Ecto neural progenitor cell (in vitro differentiated cells): ENCODE measurements at places on chromosomes 2 and 18.

GRCh38 chr2:122764014-122764413, 1008.6 kb downstream of the TSN start:
- DNase-seq = no peak

DNA sequence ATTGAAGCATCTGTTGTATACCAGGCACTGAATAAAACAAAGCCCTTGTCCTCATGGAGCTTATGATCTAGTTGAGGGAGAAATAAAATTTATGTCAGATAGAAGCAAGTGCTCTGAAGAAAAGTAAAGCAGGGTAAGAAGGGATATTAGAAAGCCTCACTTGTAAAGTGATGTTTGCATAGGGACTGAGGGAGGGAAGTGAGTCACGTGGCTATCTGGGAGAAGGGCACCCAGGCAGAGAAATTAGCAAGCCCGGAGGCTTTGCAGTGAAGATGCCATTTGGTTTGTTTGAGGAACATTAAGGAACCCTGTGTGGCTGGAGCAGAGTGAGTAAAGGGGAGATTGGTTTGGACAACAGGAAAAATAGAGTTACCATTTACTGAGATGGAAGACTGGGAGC, 52.1 kb downstream of the RBBP8 start:
- no peak for DNase-seq

- DNase-seq = no peak
These were observed 455.4 kb upstream of the HNMT start for GRCh38 chr2:137508739-137509384.

- DNase-seq = no peak
These were observed 16.1 kb upstream of the STAT4 start for GRCh38 chr2:191166756-191167445.

GRCh38 chr2:205461678-205462665, 220.3 kb upstream of the NRP2 start:
- DNase-seq = no peak

GRCh38 chr2:132804051-132804450, 134.0 kb upstream of the LYPD1 start:
- no peak for DNase-seq

DNA sequence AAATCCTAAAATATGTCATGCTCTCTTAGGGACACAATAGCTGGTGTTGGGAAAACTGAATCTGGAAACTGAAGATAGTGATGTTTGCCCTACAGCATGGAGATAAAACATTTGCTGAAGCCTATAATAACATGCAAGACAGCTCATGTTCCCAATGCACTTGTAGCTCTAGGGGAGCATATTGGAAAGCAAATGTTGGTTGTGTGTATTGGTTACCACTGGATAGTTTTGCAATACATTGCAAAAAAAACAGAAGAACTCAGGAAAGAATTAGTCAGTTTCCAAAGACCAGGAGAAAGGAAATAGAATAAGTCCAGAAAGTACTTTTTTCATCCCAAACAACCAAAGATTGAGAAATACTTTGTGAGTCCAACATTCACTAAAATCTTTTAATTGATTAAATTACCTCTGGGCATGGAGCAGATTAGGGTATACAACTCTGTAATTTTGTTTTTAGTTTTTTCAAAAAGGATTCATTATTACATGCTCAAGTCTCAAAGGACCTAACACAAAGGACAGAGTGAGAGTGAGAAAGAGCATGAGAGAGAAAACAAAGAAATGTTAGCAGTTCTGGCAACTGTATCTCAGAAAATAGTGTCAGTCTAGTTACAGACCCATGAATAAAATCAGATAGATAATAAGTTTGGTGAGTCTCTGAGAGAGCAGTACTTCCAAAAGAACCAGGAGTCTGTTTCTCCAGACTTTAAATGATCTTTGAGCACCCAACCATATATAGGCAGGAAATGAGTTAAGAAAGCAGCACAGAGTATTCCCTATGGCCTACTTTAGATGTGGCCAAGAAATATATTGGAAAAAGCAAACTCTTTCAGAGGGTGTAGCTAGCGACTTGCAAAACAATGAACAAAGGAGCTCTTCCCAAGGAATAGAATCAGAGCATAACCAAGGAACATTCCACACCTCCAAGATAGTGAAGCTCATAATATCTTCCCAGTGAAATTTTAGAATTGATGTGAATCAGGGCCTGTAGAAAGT, 36.6 kb upstream of the COL3A1 start:
- DNase-seq = no peak

DNA sequence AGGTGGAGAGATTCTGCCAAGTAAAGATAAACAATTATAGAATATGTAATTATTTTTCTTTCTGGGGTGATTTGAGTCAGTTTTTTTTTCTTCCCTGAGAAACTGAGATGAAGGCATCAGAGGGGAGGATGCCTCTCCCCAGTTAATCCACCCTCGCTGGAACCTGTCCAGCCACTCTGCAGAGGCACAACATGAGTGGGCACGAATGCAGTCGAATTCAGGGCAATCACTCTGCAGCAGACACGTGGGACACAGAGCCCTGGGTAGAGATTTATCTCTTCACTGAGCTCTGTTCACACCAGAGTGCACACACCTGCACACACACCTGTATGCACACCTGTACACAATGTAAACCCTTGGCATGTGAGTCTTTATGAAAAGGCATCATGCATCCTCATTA, 154.2 kb downstream of the DCDC2C start:
- DNase-seq = no peak

DNA sequence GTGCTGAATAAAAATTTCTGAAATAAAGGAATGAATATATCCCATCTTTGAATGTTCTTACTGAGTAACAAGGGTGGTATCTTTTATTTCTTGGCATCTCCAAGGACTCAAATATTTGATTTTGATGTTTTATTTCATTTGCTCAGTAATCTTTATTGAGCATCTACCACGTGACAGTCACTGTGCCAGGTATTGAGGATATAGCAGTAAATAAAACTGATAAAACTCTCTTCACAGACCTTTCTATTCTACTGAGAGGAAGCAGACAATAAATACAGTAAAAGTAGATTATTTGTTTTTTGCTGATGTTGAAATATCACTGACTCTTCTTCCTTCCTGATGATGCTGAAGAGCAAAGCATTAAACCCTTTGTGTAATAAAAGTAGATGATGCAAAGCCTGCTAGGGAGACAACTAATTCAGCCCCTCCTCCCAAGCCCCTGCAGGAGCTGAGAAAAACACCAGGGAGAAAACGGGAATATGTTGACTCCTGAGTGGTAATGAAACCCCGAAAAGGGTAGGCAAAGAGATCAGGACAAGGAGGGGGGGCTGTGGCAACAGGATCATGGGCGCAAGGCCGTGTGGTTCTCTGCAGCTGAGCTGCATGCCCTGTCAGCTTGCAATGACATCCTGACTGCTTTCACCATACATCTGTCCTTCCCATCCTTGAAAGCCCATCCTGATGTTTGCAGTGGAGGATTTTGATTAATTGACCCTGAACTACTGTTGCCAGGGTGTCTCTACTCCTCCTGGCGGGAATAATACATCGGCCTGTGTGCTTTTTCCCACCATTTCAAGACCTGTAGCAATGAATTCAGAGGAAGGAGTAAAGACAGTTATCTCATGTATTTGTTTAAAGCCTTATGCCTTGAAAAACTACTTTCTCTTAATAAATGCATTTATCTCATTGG, 117.4 kb downstream of the EML6 start:
- DNase-seq = no peak

GRCh38 chr2:27185331-27186026, 26.4 kb upstream of the ATRAID start:
- DNase-seq = no peak

DNA sequence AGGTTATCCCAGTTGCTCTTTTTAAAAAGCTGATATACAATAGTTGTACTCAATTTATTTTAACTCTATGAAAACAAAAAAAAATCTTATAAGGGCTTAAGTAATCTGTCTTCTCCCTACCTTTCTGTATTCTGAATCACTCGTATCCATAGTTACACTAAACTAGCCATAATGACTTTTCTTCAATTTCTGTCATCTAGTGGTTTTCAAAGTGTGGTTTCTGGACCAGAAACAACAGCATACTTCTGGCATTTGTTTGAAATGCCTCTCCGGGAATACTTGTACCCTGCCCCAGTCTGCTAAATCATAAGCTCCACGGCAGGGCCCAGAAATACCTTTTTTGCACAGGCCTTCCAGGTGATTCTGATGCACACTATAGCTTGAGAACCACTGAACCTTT, 253.6 kb downstream of the LRRTM4 start:
- no peak for DNase-seq
